ENCODE measurements at places on chromosomes 3 and 15.

- DNase-seq, result no peak
Measured at GRCh38 chr15:41207687-41208448, 22.7 kb downstream of the EXD1 start.

DNA sequence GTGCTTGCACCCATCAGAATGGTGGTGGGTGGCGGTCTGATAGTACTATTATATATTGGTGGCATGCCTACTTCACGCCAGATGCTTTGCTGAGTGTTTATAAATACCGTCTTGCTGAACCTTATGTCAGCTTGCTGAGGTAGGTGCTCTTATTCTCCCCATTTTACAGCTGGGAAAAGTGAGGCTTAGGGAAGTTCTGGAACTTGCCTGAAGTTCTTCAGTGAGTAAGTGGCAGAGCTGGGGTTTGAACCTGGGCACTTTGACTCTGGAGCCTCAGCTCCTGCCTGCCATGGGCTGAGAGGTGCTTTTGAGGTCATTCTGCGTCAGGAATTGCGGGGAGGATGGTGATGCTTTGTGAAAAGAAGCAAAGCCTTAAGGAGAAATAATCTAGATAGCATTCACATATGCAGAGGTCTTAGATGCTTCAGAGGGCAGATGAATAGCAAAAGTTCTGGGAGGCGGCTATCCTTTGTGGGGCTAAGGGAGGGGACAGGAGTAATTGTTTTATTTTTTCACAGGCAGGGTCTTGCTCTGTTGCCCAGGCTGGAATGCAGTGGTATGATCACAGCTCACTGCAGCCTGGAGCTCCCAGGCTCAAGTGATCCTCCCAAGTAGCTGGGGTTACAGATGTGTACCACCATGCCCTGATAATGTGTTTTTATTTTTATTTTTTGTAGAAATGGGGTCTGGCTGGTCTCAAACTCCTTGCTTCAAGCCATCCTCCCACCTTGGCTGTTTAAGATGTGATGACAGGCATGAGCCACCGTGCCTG, 18.5 kb downstream of the ITPR1 start:
- no peak for DNase-seq

GRCh38 chr3:12932347-12932746, 91.0 kb upstream of the RPL32 start:
- no peak for DNase-seq

DNA sequence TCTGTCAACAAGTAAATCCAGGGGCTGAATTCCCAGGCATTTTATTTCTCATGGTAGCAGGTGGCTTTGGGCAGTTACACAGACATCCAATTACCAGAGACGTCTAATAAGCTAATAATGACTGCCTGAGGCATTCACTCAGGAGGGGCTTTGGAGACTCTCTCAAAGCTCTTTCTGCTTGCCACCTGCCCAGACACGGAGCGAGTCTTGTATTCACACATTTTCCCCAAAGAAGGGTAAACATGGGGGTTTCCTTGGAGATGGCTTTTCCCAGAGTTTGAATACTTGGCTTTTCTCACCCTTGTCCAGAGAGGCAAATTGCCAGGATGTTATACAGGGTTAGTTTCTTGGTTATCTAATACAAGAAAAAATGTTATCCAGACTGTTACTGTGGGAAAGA, 132.6 kb downstream of the DIPK2A start:
- DNase-seq, result no peak

GRCh38 chr3:129625072-129625874, 18.8 kb upstream of the PLXND1 start:
- DNase-seq, result no peak

GRCh38 chr3:136925425-136926190, 32.2 kb upstream of the IL20RB start:
- no peak for DNase-seq

DNA sequence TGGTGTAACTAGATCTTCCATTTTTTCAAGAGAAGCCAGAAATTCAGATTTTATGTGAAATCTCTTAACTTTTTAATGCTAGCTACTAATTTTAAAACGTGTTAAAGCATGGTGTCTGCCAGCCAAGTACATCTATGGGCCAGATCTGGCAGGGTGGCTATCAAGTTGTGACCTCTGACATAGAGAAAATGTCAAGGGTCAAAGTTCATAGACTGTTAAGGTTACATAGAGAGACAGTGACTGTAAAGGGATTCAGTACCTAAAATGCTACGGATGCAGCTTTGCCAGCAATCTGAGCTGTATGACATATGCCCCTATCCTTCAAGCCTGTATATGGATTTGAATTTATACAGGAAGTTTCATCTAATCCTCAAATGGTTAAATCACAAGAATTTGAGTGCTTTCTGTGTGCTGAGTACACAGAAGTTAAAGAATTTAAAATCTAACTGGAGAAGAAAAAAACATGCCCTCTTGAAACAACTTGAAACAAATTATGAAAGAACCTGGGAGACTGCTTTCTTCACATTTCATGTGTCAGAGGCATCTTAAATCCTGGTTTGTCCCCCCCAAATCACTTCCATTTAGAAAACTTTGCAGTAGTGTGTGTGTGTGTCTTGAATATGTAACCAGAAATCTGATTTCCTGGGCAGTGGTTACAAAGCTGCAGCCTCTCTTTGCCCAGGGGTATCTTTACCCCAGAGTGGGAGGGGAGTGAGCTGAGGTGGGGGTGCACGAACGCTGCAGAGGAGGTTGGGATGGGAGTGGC, 895 bp upstream of the ARHGAP31 start:
- no peak for DNase-seq

DNA sequence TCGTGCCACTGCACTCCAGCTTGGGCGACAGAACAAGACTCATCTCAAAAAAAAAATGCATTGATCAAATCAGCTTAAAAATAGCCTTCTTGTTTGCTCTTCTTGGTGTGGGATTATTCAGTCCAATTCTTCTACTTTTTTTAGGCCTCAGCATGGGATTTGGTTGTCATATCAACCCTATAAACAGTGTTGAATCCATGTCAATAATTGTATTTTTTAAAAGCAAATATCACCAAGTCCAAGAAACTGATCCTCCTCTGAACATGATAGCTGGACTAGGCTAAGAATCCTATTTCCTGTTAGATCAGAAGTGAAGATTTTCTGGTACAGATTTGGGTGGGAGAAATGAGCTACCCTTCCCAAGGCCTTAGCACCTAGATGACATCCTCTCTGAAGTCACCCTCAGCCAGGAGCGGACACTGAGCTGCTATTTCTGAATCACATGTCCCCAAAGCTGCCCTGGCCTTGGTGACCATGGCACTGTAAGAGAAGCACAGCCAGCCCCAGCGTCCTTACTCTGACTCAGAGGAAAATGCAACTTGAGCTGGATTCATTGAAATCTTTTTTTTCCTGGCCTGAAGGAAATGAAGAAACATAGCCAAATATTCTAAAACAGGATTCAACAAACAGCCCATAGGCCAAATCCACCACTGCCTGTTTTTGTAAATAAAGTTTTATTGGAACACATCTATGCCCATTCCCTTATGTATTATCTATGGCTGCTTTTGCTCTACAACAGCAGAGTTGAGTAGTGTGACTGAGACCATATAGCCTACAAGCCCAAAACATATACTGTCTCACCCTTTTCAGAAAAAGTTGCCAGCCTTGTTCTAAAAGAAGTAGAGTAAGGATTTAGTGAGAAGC, 215.9 kb upstream of the CTDSPL start:
- no peak for DNase-seq

- DNase-seq, result no peak
Measured at GRCh38 chr3:72151465-72152238, 366.7 kb upstream of the PROK2 start.

GRCh38 chr15:76341366-76342057, 4.9 kb downstream of the ISL2 start:
- no peak for DNase-seq

GRCh38 chr15:77521206-77521605, 100.5 kb downstream of the HMG20A start:
- no peak for DNase-seq

DNA sequence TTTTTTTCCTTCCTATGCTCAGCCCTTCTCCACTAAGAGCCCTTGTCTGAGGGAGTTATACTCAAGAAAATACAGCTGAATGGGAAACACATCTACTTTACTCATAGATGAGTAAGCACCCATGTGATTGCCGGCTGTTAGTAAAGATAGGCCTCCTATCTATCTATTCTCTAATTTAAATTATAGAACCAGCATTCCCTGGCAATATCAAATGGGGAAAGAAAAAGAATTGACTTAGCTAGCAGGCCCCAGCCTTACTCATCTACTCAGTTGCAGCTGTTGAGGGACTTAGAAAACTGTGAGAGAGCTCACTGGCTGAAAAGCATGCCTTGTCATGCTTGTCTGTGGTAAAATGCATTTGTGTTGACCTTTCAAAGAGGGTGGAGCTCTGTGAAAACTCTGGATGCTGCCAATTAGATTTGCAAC, 116.9 kb upstream of the LRRFIP2 start:
- DNase-seq, result no peak

GRCh38 chr3:190444006-190444405, 5.7 kb downstream of the TMEM207 start:
- DNase-seq, result no peak

GRCh38 chr15:31831596-31831995, 198.7 kb upstream of the CHRNA7 start:
- DNase-seq, result no peak

DNA sequence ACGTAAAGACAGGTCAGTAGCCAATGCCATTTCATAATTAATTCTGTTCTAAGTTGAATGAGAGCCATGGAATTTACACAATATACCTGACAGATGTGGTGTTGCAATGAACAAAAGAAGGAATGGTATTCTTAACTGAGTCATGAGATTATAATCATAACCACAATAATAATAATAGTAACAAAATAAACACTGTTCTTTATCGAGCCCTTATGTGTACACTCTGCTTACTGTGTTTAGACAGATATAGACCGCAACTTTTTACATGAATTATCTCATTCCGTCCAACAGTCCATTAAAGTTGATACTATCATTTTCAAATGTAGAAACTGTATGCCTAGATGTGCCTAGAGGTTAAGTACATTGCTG, 28.2 kb upstream of the SCAANT1 start:
- no peak for DNase-seq

DNA sequence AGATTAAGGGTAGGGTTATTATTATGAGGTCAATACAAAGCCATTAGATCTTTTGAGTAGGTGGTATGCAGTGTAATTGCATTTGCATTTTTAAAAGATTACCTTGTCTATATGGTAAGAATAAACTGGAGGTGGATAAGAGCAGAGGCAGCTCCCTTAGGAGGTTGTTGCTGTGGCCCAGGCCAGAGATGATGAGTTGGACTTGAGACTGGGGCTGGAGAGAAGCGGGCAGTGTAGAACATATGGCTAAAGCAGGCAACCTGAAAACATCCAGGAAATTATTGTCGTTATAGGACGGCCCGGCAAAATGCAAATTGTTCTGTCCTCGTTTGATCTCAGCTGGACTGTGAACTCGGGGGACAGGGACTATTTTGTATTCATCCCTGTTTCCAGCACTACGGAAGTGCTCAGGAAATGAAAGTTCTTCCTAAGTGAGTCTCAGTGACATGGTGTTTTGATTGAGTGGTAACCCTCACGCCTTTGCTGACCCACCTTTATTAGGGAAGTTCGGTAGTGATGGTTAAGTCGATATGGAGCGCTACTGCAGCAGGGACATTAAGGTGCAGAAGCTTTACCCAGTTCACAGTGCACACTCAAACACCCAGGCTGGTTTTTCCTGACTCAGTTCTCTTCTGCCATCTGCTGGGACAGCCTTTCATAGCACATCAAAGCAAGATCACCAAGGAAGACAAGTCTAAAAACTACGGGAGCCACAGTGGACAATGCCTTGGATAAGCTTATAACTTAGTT, 27.2 kb upstream of the VPS33B start:
- peak; percentile 3 for DNase-seq

DNA sequence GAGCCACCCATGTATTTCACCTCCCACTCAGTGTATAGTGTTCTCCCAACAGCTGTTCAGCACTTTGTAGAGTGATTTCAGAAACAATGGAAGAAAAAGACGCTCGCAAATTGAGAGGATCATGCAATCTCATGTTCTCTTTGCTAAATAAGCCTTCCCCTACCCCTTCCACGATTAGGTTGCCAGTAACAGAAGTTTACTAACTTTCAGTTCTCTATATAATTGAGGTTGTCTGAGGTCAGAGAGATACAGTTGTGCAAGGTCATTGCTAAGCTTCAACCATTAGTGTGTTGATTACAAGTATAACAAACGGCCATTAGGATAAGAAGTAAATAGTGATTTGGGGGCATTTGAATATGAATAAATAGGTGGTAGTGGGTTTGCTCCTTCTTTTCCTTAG, 99.6 kb downstream of the TUSC7 start:
- no peak for DNase-seq

GRCh38 chr3:132657869-132658747, 1.5 kb downstream of the ACAD11 start:
- DNase-seq, result no peak

GRCh38 chr3:81214631-81215030, 546.8 kb downstream of the GBE1 start:
- no peak for DNase-seq

- DNase-seq, result no peak
Measured at GRCh38 chr3:150447084-150447483, 39.0 kb downstream of the TSC22D2 start.

DNA sequence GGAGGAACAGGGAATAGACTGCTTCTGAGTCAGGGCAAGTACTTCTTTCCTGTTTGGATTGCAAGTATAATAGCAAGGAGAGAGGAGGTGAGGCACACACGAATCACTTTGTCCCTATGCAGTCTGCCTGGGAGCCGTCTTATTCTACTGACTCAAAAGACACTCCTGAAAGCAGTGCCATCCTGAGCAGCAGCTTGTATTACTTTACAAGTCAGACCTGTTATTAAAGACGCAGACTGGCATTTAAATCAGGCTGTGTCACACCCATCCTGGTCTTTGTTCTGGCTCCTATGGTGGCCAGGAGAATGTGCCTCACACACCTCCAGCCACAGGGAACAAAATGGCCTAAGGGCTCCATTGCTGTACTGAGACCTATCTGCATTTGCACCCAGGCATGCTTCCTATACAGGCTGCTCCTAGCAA, 17.9 kb upstream of the SQOR start:
- DNase-seq, result no peak

DNA sequence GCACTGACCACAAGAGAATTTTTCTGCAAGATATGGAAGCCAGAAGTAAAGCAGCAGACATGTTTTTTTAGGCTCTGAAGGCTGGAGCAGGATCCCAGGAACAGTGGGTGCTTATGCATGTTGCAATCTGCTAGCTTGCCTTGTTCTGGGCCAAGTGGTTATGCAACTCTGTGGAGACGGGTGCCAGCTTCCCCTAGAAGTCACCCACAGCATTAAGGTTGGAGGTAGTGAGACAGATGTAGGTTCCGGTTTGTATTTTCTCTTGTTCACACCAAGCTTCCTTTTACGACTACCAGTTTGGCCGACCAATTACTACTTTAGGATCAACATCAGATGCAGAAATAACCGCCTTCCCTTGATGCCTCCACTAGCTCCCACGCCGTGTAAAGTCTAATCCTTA, 11.1 kb downstream of the DPH3 start:
- DNase-seq, result no peak

GRCh38 chr3:184602372-184603150, 41.0 kb downstream of the EPHB3 start:
- DNase-seq, result no peak

DNA sequence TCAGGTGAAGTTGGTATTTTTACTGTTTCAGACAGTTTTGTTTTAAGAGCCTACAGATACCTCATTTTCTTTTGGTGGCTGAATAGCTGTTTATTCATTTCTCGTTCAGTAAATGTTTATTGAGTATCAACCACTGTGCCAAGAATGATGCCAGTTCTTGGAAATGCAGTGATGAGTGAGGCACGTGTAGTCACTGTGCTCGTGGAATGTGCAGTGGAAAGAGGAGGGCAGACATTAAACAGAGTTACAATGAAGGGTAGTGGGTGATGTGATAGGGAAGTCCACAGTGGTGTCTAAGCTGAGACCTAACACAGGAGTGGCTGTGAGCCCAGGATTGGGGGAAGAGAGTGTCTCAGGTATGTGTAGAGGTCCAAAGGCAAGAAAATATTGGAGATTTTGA, 73.7 kb downstream of the ARHGEF26 start:
- no peak for DNase-seq

Measured in effector CD8-positive, alpha-beta T cell (primary cell).